ENCODE measurements at places on chromosomes 16 and 17.

DNA sequence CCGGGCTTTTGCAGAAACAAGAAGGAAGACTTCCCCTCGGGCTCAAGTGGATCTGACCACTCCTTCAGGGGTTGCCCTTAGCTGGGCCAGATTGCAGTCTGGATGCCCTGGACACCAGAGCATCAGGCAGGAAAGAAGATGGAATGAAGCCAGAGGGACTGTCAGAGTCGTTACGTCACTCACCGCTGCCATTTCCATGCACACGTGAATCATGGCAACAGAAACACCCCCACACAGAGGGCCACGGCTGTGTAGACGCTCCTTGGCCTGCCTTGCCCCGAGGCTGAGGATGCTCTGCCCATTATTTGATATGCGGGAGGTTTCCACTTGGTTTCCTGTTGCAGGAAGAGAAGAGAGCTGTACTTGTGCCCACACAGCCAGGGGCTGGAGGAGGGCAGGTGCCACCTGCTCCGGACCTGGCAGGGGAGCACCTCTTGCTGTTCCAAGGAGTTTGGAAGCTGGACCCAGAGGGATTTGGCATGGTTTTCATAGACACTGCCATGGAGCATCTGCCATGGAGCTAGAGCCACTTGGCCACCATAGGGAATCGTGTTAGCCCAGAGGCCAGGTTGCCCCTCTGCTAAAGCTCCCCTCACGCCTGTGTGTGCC, 29.4 kb downstream of the RBFOX3 start:
- DNase-seq: no peak

- no peak for DNase-seq
Observed at GRCh38 chr17:15109608-15110007, 155.5 kb downstream of the PMP22 start.

- no peak for DNase-seq
Observed at GRCh38 chr17:32935726-32936125, 7.8 kb downstream of the TMEM98 start.

- DNase-seq: no peak
Observed at GRCh38 chr16:67825906-67826305, 16.2 kb upstream of the THAP11 start.

DNA sequence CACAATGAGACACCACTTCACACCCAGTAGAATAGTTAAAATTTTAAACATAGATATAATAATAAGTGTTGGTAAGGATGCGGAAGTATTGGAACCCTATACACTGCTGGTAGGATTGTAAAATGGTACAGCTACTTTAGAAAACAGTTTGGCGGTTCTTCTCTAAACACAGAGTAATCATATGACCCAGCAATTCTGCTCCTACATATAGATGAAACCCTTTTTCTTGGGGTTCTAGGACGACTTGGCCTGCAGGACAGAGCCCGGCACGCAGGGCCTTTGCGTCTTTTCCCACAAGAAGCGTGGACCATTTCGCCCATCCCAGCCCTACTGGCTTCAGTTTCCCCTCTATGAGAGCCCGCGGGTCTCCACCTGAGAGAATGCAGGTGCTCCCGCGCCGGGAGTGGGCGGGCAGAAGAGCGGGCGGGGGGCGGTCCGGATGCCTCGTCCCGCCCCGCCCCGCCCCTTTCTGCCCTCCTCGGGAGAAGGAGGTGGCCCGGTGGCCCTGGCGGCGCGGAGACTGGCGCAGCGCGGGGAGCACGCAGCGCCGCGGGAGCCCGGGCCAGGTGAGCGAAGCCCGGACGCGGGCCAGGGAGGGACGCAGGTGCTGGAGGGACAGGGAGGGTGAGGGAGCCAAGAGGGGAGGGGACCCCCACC, at the start of gene SDR42E2:
Gene SDR42E2 (plus strand): TSS at position 508 of the 657 bp plus-strand sequence. CDS start 3,077 bp downstream, outside the sequence.
- DNase-seq: no peak

DNA sequence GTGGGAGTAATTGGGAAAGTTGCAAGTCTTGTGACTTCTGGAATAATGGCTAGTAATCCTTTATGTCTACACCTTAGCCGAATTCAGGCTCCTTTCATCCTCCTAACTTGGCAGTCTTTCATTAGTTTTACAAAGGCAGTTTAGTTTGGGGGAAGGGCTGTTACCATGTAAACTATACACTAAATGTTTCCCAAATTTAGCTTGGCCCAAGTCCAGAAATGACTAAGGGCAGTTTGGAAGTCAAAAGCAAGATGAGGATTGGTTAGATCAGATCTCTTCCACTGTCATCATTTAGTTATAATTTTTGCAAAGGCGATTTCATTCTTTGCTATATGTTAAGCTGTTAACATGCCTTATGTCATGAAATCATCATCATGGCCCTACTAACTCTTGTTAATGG, 115.4 kb upstream of the CACNG3 start:
- no peak for DNase-seq

GRCh38 chr16:3173892-3174617, 13.9 kb upstream of the OR1F1 start:
- no peak for DNase-seq

DNA sequence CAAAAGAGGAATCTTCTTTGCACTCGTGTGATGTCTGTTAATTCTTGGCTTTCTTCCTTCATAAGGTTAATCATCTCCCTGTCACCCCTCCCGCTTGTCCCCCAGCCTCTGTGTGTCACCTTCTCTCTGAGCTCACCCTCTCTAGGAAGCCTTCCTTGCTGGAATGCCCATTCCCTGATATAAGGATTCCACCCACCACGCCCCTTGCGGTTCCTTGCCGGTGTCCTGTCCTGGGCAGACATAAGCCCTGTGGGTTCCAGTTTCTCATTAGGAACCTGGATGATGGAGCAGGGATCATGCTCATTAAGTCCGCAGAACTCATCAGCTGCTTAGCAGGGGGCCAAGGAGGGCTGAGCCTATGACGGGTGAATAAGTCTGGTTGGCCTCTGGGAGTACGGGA, 559.3 kb downstream of the MAF start:
- no peak for DNase-seq

DNA sequence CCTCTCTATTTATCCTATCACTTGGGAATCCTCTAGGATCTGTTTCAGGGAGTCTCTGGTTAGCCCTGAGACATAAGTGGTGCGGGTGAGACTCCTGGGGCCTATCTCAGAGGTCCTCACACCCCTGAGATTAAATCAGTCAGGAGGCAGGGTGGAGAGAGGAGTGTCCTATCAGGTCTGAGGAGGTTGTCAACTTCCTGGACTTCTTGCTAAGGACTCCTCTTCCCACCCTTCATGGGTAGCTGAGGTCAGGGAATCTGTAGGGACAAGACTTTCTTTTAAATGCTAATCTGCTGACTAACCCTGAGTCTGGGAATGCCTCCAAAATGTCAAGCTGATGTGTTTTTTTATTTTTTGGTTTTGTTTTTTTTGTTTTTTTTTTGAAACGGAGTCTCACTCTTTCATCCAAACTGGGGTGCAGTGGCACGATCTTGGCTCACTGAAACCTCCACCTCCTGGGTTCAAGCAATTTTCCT, 6.6 kb upstream of the ARMC5 start:
- DNase-seq: no peak

- no peak for DNase-seq
Observed at GRCh38 chr17:7889166-7889955, 772 bp downstream of the CHD3 start.

DNA sequence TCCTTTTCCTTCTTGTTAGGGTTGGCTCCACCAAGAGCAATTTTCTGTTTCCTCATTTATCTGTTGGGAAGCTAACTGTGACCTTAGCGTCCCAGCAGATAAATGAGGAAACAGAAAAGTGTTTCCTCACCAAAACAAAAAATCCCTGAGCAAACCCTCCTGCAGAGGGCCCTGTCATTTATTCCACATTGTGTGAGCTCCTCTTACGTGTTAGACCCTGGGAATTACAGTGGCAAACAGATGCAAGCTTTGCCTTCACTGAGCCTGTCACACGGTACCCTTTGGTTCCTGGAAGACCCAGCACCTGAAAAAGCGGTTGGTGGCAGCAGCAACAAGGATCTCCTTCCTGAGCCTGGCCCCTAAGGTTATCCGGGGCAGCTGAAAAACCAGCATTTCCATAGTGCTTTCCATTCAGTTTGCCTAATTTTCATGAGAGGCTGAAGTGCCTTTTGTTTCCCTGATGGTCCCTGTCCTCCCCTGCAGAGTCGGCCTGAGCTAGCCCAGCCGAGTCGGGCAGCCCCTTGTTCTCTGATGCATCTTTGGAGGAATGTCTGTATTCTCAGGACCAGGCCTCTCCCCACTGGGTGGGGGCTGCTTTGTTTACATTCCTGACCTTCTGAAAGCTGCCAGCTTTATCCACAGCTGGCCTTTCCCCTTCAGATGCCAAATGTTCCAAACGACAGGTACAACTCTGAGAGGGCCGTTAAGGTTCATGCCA, 34.7 kb downstream of the YPEL2 start:
- DNase-seq: no peak

- DNase-seq: no peak
Observed at GRCh38 chr17:45357364-45357997, 40.7 kb upstream of the MAP3K14 start.

GRCh38 chr16:17013038-17013437, 457.7 kb downstream of the XYLT1 start:
- no peak for DNase-seq

- no peak for DNase-seq
Observed at GRCh38 chr16:56514845-56515244, 5.0 kb downstream of the BBS2 start.

DNA sequence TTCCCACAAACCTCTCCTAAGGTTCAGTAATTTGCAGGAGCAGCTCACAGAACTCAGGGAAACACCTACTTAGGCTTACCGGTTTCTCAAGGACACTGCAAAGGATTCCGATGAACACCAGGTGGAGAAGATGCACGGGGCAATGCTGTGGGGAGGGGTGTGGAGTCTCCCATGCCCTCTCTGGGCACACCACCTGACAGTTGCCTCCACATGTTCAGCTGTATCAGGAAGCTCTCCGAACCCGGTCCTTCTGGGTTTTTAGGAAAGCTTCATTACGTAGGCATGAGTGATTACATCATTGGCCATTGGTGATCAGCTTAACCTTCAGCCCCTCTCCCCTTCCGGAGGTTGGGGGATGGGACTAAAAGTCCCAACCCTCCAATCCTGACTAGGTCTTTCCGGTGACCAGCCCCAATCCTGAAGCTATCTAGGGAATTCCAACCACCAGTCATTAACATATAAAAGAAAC, 21.6 kb downstream of the C17orf58 start:
- no peak for DNase-seq

Data from activated T-helper 2 cell treated with anti-CD3 and anti-CD28 coated beads, Interferon-gamma antibody, Interleukin-2, Interleukin-4, amounts not matched to agents 10 μg/mL and 5 μg/mL and 100 μg/mL, durations not matched to agents 14 hours and 24 hours and 36 hours (primary cell).